ENCODE measurements at places on chromosomes 7 and 10.

DNA sequence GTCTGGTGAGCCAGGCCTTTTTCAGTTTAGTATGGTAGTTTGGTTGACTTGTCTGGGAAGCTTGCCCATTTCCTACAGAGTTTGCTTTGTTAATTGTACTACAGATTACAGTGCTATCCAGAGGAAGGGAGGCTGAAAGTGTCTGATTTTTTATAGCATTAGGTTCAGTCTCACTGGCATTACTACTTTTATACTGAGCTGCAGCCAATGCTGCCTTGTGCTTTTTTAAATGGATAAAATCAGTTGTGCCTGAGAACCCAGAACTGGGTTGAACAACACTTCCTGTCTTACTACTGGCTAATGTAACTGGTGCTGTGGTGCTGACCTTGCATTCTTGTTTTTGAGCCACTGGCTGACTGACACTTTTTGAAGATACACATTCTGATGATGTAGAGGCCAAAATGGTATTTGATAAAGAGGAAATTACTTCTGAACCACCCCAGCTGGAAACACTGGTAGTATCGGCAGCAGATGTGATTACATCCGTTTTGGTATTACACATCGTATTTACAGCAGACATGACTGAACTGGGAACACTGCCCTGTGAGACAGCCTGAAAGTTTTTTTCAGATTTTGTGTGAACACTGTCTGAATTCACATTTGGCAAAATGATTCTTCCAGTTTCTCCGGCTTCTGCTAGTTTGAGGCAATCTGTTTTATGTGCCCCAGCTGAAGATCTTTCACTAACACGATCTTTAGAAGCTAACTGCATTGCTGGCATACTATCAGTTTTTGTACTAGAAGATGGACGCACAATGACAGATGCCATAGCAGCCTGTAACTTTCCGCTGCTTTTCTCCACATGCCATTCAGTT is 74.1 kb downstream of the NRBF2 start:
- peak; percentile 62 for DNase-seq

- peak; percentile 16 for DNase-seq
These were observed 44.2 kb upstream of the PRSS58 start for GRCh38 chr7:142301923-142302550.

GRCh38 chr10:123848564-123849457 is 42.8 kb downstream of the CPXM2 start:
- no peak for DNase-seq

DNA sequence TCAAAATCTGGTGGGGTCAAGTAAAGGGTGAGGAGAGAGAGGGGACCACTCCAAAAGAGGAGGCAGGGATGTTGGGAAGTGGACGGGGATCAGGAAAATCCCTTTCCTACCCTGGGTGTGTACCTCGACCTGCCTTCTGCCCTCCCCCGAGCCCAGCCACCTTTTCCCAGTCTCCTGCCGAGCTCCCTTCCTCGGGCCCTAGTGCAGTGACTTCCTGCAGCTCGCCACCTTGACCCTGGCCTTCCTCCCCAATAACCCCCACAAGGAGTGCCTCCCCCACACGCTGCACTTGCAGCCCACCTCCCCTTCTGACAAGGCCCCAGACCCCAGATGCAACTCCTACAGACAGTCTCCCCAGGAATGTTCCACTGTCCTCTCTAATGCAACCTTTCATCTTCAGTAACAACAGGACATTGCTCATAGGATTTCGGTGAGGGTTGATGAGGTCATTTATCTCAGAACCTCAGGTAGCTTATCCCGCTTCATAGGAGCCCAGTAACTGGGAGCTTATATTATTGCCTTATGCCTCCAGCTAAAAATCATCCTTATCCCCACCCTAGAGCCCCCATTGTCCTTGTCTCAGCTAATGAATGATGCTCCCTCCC is 90.1 kb downstream of the MKI67 start:
- DNase-seq: no peak

GRCh38 chr10:89522463-89522862 is 12.9 kb downstream of the SLC16A12 start:
- peak; percentile 60 for DNase-seq
